NCI-H2171 treated with DMSO at 0.1 percent for 48 hours (cell line): ENCODE measurements at places on chromosomes 11 and 22.

DNA sequence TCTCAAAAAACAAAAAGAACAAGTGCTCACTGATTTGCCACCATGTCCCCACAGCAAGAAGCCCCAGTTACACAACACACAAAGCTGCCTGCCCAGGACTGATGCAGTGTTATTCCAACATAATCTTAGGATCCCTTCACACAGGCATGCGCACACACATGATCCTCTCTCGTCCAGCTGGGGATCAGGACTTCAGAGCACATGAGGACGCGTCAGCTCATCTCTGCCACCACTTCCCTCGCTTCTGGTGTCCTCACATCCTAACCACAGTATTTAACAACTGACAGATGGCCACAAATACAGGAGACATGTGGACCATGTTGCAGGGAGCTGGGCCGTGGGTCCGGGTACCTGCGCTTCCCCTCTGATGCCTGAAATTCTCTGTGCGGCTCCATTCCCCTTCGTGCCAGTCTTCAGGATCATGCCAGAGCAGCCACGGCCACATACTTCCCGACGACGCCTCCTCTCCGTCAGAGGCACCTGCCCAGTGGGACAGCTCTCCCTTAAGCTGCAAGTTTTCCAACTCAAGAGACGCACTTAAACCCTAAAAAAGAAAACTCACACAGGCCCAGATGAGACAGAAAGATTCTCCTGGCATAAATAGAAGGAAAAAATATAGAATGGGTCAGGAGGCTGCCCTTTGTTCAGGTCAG lies 68.3 kb downstream of the PACSIN2 start:
- no peak for DNase-seq

GRCh38 chr11:2149864-2150847 lies 10.9 kb downstream of the INS start:
- peak; percentile 57 for DNase-seq

GRCh38 chr11:117807482-117808327 lies 10.7 kb upstream of the DSCAML1 start:
- DNase-seq: peak; percentile 28

DNA sequence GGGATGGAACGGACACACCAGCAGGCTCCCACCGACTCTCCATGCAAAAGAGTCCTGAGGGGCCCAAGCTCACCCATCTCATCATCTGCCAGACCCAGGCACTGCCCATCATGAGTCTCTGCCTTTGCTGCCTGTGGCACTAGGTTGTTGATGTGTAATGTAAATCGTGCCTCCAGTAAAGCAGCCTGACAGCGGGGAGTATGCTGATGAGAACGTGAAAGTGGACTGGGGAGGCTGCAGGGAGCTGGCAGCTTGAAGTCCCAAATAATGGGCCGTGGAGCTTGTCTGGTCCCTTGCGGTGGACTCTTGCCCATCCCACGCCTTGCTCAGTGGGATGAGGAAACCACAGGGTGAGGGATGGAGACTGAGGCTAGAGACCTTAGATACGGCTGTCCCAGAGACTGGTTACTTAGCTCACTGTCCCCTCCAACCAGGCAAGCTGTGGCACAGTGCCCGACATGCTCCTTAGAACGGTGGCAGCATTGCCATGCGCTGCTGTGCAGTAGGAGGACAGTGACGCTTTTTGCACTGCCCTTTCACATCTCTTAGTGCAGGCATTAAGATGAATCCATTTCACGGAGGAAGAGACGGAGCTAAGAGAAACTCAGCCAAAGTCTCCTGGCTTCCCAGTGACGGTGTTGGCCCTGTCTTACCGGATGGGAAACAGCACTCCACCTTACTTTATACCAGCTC lies 39.6 kb upstream of the PLET1 start:
- no peak for DNase-seq

GRCh38 chr11:59802639-59803176 lies 7.9 kb downstream of the MRPL16 start:
- peak; percentile 58 for DNase-seq

- no peak for DNase-seq
Measured at GRCh38 chr11:8309862-8310261, 46.2 kb upstream of the LMO1 start.

GRCh38 chr11:88415495-88415894 lies 78.0 kb upstream of the CTSC start:
- DNase-seq: no peak
